ENCODE measurements at places on chromosomes 2 and 18.

GRCh38 chr2:181252262-181253148 is 204.7 kb upstream of the ITGA4 start:
- DNase-seq = no peak

GRCh38 chr2:234438305-234438977 is 58.4 kb downstream of the ARL4C start:
- no peak for DNase-seq

DNA sequence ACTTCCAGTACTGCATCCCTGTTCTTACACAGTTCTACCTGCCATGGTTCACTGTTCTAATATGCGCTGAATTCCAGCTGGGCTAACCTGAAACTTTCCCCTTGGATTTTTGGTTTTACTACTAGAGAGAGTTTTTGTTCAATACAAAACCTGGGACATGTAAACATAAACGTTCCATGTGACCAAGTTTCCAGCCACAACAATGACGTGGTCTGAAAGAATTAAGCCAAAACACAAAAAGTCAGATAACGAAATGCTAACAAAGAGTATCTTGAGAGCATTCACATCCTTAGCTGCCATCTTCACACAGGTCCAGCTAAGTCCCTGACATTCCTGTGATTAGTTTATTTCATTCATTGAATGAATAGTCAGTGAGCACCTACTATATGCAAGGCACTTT is 467.0 kb upstream of the PKDCC start:
- no peak for DNase-seq

DNA sequence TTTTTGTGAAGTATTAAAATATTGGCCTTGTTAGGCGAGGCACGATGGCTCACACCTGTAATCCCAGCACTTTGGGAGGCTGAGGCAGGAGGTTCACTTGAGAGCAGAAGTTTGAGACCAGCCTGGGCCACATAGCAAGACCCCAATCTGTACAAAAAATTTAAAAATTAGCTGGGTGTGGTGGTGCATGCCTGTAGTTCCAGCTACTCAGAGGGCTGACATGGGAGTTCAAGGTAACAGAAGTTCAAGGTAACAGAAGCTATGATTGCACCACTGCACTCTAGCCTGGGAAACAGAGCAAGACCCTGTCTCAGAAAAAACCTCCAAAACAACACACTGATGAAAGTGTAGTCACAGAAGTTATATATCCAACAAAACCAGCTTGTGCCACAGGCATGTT is 39.8 kb downstream of the IMPA2 start:
- no peak for DNase-seq

GRCh38 chr2:172394002-172394401 is 33.4 kb upstream of the ITGA6 start:
- no peak for DNase-seq

- no peak for DNase-seq
Measured at GRCh38 chr2:53610260-53610659, 157.3 kb upstream of the CHAC2 start.

- DNase-seq = no peak
Measured at GRCh38 chr2:28809927-28810326, 707 bp upstream of the SPDYA start.

DNA sequence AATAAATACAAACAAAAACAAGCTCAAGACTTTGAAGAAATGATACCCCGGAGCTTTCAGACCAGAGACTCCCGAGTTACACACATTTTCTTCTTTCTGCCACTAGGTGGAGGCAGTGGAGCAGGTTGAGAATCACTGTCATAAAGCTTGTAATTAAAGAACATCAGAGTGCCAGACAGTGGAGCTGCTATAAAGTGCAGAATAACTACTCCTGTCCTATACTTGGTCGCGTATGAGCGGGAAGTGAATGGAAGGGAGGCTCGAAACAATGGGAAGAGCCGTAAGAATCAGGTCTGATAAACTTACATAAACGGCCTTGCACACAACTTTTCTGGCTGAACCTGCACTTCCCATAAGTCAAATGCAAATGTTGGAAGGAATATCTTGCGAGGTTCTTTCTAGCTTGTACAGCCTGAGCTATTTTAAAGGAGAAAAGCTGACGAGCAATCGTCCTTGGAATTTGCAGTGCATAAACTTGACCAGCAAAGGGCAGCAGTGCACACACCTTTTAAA is 189.0 kb downstream of the RPIA start:
- DNase-seq = no peak

- DNase-seq = no peak
Measured at GRCh38 chr2:154995361-154995760, 296.9 kb downstream of the KCNJ3 start.

- DNase-seq = no peak
Measured at GRCh38 chr2:147049957-147050356, 794.9 kb upstream of the ACVR2A start.

DNA sequence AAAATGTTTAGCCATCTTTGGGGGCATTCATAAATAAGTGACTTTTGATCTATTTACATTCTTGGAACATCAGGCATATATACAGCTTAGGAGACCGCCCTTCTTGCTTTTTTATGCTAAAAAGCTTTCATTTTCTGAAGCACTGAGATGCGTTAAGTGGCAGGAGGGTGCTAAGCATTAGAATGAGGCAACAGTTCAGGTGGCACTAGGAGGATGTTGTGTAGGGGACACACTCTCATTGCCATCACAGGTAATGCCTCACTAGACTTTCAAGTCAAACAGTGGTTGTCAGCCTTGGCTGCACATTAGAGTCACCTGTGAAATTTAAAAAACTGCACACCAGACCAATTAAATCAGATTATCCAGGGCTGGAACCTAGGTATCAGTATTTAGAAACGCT is 39.1 kb downstream of the EHBP1 start:
- no peak for DNase-seq

DNA sequence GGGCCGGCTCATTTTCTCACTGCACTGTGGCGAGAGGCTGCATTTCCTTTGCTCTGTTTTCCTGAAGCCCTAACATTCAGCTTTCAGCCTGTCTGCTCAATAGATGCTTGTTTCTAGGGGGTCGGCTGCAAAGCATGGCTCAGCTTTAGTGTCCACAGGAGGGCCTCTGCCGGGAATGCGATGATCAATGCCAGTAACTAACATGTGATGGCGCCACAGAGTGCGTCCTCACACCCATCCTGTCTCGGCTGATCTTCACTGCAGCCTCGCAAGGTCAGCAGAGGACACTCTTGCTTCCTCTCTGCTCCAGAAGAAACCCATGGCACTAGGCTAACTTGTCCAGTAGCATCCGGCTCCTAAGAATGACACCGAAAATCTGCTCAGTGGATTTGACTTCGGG is 156.4 kb upstream of the PXDN start:
- DNase-seq = no peak

GRCh38 chr2:117523267-117523666 is 291.2 kb upstream of the DDX18 start:
- no peak for DNase-seq
